SK-N-SH treated with all-trans-retinoic acid at 6 μM for 48 hours (cell line): ENCODE measurements at places on chromosomes 1 and 21.

- no peak for ATAC-seq
Measured at GRCh38 chr1:173422456-173422976, 54.6 kb upstream of the PRDX6 start.

DNA sequence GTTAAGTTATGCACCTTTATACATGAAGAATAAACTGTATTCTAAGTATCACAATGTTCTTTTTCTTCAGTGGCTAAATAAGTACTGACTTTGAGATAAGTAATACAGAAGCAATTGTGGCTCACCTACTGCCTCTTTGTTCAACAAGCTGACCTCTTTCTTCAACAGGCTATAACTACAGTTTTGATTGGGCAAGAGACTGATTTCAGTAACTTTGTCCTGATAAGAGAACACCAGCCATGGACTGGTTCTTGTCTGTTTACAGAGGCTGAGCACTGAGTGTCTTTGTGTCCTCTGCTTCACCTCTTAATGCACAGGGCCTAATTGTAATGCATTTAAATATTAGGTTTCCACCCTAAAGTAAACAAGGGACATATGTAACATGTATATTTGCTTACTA lies 34.6 kb upstream of the PDE4B start:
- ATAC-seq, result no peak

- ATAC-seq, result no peak
Measured at GRCh38 chr1:239672256-239672655, 285.9 kb downstream of the CHRM3 start.

DNA sequence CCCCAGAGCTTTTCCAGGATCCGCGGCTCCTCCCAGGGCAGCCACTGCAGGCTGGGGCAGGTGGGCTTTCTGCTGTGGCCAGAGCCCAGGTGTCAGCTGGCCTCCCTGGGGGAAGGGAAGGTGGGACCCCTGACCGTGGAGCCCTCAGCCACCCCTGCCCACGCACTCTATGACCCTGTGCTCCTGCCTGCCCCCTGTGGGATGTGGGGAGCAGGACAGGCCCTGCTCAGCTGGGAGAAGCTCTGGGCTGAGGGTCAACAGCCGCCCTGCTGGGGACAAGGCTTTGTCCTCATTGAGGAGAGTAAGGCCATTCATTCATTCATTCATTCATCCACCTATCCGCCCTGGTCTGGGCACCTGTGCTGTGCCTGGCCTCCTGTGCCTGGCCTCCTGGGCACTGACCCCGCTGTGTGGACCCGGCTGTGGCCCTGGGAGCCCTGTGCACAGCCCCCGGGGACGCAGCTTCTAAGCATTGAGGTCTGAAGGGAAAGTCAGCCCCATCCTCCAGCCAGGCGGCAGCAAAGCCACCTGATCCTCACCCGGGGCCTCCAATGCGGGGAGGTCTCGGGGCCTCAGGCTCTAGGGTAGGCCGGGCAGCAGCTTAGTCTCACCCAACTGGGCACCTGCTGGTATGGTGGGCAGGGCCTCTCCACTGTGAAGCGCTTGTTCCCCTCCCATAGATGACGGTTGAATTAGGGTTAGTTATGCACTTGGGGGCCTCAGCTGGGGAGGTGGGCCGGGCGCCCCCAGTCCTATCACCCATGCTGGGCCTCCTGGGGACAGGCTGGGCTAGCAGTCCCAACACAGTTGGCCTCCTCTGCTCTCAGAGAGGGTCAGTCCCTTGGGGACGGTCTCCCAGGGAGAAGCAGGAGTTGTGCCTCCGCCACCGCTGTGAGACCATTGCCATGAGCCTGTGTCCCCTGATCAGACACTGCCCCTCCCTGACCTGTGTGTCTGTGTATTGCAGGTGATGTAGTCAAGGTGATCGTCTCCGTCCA lies 6.0 kb downstream of the TNFRSF14 start:
- peak; percentile 30; the same call in 1 of the 3 replicates for ATAC-seq

DNA sequence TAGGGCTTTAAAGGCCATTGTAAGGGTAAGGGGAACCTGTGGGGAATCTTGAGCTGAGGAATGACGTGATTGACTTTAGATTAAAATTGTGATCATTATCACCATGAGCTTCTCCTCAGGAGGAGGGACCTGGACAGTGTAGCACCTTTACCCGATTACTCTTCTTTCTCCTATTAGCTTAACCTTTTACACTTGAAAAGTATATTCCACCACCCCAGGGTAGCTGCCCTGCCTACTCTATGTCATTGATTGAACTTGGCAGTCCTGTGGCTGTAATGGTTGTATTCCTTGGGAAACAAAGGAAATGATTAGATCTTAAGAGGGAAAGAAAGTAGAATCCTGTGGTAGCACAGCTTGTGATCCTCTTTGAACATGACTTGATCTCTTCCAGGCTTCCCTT lies 47.7 kb downstream of the CACHD1 start:
- ATAC-seq, result no peak

- no peak for ATAC-seq
Measured at GRCh38 chr21:32728848-32729247, 1.0 kb upstream of the SYNJ1 start.

DNA sequence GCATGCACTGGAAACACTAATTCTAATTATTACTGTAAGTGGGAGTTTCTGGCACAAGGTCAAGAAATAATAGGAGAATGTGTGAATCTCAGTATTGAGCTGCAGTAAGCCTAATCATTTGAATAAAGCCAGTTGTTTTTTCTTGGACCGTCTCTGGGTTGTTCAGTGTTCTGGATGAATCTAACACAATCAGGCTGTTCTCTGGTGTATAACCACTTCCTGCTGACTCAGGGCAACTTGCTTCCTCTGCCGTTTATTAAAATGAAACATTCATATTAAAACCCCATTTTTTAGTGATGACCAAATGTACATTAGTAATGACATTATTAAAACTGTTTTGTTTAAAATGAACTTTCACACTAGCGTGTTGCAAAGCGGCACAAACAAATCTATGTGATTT lies 273.1 kb upstream of the SNX7 start:
- peak; percentile 90 for ATAC-seq

GRCh38 chr21:32523988-32524719 lies 61.2 kb downstream of the TCP10L start:
- ATAC-seq, result peak; percentile 30

GRCh38 chr1:51189421-51190073 lies 46.5 kb upstream of the RNF11 start:
- peak; percentile 73 for ATAC-seq

DNA sequence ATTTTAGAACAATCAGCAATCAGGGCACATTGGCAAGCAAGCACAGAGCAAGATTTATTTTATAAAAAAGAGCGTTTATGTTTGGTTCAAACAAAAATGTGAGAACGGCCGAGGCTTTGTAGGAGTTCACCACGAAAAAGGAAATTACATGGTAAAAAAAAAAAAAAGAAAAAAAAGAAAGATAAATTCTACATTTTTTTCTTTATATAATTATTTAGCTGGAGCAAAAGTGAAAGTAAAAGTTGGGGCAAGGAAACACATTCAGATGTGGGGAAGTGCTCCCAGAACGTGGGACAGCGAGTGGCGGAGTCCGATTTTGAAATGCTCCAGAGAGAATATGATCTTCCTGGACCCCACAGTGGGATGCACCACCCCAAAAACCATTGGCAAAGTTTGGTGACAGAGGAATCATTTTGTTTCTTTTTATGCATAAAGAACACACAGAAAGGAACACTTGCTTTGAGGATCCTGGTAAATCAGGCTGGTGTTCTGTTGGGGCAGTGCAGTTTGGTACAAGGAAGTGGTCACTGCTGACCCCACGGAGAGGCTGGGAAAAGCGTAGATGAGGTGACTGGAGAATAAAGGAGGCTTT lies 16.3 kb upstream of the ATP5PO start:
- ATAC-seq, result no peak

- ATAC-seq, result no peak
Measured at GRCh38 chr1:113178106-113178505, 105.1 kb downstream of the LRIG2 start.

- ATAC-seq, result no peak
Measured at GRCh38 chr1:43156026-43156425, 16.1 kb downstream of the EBNA1BP2 start.

GRCh38 chr1:150810958-150811659 lies 3.0 kb upstream of the CTSK start:
- no peak for ATAC-seq

DNA sequence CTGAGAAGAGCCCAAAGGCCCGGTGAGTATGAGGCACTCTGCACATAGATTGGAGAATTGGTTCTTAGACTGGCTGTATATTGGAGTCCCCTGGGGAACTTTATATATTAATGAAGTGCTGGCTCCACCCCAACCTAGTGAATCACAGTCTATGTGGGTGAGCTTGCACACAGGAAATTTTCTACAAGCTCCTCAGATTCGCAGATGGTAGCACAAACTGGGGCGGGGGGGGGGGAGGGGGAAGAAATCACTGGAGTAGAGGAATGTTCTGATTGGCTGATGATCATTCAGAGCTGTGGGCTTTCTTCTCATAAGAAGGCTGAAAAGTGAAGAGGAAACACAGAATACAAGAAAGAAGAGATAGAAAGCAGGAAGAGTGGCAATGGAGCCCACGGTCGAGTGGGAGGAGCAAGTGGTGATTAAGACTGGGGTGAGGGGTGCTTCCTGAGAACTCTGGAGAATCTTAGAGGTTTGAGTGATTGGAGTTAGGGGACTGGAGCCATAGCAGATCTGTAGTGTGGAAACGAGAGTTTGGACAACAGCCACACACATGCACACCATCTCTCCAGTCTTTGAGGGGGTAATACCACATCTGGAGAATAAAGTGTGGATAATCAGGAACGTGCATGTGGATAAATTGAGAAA lies 465.9 kb upstream of the DAB1 start:
- ATAC-seq, result peak; percentile 39; the same call in 2 of the 3 replicates

GRCh38 chr1:53410100-53410541 lies 49.1 kb upstream of the DMRTB1 start:
- ATAC-seq, result peak; percentile 61

- ATAC-seq, result no peak
Measured at GRCh38 chr1:245245021-245245667, 90.4 kb downstream of the KIF26B start.

DNA sequence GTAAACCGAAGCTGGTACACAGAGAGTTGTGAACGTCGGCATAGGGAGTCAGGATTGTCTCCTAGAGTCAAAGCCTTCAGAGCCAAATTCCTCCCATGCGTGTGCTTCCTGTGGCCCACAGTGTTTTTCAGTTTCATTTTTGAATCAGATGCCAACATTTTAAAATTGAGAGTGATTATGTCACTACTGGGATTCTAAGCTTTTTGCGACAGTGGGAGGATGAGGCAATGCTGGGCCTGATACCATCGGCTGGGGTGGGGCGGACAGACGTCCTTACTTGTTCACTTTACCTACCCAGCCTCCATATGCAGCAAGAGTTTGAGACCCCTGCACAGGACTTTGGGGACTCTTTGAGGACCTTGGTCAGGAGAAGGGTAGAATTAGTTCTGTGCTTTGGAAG lies 1.3 kb upstream of the KLHDC7A start:
- ATAC-seq, result no peak

GRCh38 chr1:160853754-160854153 lies 8.9 kb downstream of the CD244 start:
- ATAC-seq, result no peak

GRCh38 chr1:245045087-245045881 lies 109.5 kb upstream of the KIF26B start:
- no peak for ATAC-seq

GRCh38 chr1:46490656-46491442 lies 1.2 kb downstream of the DMBX1 start:
- ATAC-seq, result peak; percentile 5; the same call in 2 of the 3 replicates

DNA sequence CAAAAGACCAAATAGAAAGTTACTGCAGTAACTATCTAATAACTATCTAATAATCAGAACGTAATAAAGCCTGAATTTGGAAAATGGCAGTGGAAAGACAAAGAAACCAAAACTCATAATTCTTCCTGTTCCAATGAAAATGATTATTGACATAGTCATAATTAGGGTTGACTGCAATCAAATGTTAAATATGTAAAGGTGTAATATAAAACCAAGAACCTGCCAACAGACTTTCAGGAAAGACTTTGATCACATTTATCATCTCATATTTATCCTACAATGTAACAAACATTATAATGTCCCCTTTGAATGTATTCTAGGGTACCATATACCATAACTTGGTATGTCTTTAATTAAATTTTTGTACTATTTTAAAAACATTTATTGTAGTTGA lies 26.9 kb downstream of the NRIP1 start:
- no peak for ATAC-seq

GRCh38 chr21:27221077-27221476 lies 254.2 kb upstream of the ADAMTS5 start:
- ATAC-seq, result no peak

GRCh38 chr1:167439301-167439988 lies 78.9 kb downstream of the CD247 start:
- peak; percentile 53 for ATAC-seq

DNA sequence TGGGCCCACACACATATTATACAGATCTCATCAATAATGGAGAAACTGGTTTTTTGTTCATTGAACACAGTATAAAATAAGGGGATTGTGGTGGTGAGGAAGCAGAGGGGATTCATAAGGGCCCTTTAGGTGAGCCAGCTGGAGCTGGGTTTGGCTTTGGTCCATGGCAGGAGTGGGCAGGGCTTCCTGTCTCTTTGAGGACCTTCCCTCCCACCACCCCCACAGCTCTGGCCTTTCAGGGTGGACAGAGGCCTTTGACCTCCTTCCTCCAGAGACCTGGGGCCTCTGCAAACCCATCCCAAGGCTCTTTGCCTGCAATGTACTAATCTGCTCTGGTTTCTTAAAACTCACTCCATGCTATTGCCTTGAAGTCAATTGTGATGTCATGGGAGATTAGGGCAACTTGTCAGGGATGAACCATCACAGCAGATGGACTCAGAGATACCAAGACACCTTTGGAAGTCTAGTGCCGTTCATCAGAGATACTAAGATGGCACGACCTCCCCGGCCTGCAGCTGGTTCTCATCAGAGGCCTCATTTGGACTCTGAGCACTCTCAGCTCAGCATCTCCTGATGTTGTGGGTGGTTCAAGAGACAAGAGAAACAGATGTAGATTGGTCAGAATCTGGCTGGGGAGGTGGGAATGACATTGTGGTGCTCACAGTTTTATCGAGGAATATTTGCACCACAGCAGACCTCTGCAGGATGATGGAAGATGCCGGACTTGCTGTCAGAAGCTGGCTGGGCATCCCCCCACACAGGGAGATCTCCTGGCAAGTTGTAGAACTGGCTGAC lies 37.9 kb downstream of the LHX4 start:
- no peak for ATAC-seq

- no peak for ATAC-seq
Measured at GRCh38 chr1:9599741-9600140, 11.0 kb downstream of the TMEM201 start.

GRCh38 chr21:42375506-42375905 lies 9.2 kb upstream of the TFF1 start:
- no peak for ATAC-seq
